HT1080 (cell line): ENCODE measurements at places on chromosomes 11 and 22.

GRCh38 chr11:123197711-123198110 lies 2.7 kb upstream of the CLMP start:
- DNase-seq: peak; percentile 83

DNA sequence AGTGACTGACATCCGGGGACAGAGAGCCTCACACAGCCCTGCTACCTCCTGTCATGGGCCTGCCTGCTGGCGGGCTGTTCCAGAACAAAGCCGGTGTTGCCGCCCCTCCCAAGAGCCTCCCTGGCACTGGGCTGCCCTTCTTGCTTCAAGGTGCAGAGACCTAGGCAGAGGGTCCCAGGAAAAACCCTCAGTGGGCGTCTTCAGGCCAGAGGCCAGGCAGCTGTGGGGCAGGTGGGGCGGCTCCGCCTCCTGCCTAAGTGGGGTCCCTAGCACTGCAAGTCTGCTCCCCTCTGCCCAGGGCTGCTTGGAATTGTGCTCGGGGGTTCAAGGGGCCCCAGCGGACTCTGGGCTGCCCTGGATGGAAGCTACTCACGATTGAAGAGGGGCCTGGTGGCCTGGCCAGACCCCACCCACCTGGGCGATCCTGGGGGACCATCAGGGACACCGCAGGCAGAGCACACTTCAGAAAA lies 20.4 kb upstream of the GNB1L start:
- DNase-seq: no peak

DNA sequence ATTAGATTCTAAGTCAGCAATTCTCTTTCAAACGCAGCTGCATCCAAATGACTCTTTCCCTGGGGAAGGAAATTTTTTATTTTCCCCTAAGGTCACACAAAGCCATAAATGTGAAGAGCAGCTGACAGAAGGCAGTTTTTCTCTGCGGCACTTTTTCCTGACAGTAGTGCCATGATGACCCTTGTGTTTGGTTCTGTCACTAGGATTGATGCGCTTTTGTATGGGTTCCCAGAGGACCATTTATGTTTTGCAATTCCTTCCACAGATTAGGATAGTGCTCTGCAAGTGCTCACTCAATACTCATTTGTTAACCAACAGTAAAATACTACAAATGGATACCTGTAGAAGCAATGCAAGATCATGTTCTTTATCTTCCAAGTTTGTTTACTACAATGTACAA lies 359.6 kb upstream of the CTSC start:
- no peak for DNase-seq

DNA sequence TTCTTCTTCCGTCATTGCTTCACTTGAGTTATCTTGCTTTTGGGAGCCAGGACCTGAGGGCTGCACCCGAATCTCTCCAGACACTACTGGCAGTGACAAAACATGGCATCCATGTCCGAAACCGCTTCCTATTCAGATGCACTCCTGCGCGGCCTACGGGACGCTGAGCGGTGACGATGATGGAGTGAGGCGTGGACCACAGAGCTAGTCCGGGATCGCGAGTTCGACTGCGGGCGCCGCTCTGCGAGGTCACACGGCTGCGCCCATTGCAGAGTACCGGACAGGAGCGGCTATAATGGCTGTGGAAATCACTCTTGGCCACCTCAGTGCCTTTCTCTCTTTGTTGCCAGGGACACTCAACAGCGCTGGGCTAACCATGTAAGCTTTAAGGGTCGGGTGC lies 453.8 kb upstream of the CNTN5 start:
- DNase-seq: no peak

- DNase-seq: no peak
These were observed 16.9 kb upstream of the SLC3A2 start for GRCh38 chr11:62863687-62864335.

- DNase-seq: peak; percentile 72
These were observed 21.8 kb upstream of the IL17REL start for GRCh38 chr22:50034126-50035081.

- no peak for DNase-seq
These were observed 223.4 kb downstream of the FAM76B start for GRCh38 chr11:95566211-95566610.

DNA sequence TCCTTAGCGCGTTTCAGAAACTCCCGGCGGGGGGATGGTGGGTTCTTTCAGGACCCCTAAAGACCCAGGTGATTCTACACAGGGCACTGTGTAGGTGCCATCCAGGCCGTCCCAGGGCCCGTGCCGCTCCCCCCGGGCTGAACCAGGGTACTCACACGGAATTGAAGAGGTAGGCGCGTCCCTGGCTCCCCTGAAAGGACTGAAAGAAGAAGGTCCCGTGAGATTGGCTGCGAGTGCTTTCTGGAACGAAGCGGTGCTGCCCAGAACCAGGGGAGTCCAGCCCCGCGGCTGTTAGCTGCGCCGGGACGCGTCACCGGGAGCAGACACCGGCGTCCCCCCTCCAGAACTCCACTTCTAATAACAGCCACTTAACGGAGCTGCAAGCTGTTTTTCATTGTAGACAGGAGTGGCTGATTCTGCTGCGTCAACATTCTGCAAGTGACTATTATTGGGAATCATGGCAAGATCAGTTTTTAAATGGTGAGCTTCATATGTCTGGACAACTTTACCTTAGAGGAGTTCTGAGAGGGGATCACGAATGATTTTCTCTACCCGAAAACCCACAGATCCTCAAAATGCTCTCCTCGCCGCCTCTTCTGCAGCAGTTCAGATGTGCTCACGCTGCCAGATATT lies 31.8 kb downstream of the YPEL1 start:
- no peak for DNase-seq

DNA sequence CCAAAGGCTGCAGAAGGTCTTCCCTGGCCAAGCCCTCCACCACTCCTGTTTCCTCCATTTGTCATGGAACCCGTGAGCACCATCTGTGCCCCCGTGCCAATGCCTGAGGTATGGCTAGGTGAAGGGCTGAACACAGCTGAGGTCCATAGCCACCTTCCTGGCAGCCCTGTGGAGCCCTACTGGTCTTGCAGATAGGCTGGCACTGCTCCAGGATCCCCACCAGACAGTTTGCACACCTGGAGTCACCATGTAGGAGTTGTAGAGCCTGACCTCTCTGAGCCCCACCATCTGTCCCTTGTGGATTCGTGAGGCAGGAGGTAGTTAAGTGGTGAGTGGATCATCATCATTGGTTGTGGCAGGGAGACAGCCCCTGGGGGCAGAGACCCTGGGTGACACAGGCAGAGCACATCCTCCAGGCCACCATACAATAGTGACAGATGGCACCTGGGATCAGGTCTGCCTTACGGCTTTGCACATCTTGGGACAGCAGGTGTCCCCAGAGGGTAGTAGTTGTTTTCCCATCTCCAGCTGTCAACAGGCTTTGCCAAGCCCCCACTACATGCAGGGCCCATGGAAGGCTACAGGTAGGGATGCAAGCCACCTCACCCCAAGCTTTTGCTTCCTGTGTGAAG lies 52.5 kb upstream of the SUSD2 start:
- DNase-seq: no peak

DNA sequence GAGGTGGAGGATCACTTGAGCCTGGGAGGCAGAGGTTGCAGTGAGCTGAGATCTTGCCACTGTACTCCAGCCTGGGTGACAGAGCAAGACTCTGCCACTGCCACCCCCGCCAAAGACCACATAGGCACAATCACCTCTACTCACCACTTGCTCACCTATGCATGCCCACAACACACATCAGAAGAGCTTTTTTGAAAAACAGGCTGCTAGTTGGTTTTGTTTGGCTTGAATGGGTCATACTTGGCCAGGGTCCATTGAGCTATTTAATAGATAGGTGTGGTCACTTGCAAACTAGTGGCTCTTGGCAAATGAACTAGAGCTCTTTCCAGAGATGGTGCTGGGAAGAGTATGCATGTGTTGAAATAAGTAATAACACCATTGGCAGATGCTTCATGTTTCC lies 80.1 kb downstream of the EMSY start:
- DNase-seq: peak; percentile 65

DNA sequence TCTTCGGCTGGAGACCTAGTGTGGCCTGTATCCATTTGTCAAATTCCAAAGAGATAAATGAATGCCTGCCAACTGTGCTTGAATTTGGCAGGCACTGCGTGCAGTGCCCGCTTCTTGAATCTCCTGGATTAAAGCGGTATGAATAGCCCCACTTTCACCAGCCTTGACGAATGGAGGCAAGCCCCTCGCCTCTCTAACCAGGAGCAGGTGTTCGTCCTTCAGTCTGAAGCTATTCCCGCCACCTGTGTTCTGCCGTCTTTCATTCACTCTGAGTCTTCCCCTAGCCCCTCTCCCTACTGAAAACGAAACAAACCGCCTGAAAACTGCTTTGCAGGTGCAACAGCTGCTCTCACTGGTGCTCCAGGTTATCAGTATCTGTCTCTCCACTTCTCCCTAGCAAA lies 11.2 kb downstream of the NLRP14 start:
- DNase-seq: no peak

- no peak for DNase-seq
These were observed 60.3 kb downstream of the NELL1 start for GRCh38 chr11:20729597-20730105.

GRCh38 chr11:117916956-117917355 lies 12.2 kb downstream of the TMPRSS13 start:
- DNase-seq: no peak

DNA sequence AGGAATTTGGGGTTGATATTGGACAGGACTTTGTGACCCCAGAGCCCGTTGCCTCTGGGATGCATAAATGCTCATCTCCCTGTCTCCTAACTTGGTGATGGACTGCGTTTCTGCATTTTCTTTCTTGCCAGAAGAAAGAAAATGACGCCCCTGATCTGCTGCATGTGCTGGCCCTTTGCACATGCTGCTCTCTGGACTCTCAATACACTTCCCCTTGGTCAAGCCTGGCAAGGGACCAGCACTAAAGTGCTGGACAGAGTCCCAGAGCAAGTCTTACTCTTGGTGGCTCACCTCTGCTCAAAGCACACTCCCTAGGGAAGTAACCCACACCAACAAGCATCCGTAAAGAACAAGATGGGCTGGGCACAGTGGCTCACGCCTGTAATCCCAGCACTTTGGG lies 40.7 kb downstream of the MYH9 start:
- DNase-seq: no peak

DNA sequence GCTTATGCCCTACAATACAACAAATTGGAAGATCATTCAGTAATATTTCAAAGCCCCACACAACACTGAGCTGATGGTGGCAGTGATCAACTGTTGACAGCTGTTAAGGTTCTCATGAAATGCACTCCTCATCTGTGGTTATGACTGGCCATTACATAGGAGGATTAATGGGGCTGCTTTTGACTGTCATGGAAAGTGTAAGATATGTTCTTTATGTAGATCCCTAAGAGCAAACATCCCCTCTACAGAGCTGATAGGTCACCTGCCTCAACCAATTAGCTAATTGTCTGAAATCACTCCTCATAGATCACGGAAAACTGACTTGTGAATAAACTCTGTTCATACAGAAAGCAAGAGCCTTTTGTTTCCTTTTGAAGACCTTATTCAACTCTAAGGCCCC lies 78.1 kb downstream of the GAB2 start:
- DNase-seq: no peak

DNA sequence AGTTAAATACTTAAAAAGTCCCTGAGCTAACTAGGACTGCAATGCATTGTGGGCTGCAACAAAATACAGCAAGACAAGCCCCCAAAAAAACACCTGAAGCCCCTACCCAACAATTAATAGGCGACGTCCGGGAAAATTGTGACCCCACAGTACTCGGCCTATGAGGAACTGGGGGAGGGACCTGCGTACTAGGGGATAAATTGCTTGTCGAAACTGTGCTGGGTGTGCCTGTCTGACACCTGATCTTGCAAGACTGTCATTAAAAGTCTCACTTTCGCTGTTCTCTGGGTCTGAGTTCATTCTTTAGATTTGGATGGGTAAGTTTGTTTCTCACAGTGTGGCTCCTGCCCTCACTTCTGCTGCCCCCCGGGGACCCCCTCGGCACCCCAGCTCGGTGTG lies 15.2 kb downstream of the TANGO2 start:
- DNase-seq: no peak
